Gastroesophageal sphincter (tissue), 4 donors: ENCODE measurements at places on chromosomes 4 and X. TPM values are rescaled to one million over a fixed set of nuclear protein-coding genes. Genes with fewer than 3 reads are reported as not detected.

SPACA5B gene
- not detected for total RNA-seq

MAGEE2 gene
- not detected for total RNA-seq

SPANXN4 gene
- not detected for total RNA-seq

COL4A5 gene
- 200 TPM for total RNA-seq

GPC3 gene
- total RNA-seq: 19.7 TPM

GRCh38 chr4:177116161-177116560 lies 193.5 kb upstream of the NEIL3 start:
- no peak for ATAC-seq

DNA sequence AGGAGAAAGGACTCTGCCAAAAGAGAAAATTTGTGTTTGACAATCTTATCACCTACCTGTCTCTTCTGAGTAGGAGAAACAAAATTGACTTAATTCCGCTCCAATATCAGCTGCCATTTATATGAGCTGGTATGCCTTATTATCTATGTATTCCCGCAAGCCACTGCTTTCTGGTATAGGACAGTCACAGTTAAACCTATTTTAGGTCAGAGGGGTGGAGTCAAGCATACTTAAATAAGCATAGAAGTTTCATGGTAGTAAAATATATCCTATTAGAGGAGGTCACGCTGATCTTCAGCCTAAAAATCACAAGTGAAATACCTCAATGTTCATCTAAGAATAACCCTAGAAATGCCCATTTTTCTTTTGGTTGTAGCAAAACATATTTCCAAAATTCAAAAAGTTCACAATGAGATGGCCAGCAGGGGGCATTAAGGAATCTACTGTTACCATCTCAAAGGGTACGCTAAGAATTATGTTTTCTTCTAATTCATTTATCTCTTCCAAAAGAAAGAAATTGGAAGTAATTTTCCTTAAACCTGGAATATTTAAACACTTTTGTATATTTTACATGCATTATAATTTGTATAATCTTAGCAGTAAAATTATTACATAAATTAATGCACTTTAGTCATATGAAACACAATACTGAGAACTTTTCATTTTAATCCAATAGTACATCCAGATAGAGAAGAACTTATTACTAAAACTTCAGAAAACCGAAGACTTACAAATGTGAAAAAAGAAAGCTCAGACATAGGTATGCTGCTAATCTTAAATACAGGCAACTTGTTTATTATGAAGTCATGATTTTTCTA lies 10.5 kb downstream of the PPAT start:
- no peak for ATAC-seq

- ATAC-seq: no peak
Measured at GRCh38 chrX:46602468-46603102, 29.0 kb downstream of the CHST7 start.

GRCh38 chr4:158801677-158802076 lies 32.9 kb downstream of the FNIP2 start:
- ATAC-seq: no peak

- ATAC-seq: peak; percentile 72
Measured at GRCh38 chr4:772118-772517, 53.8 kb downstream of the CPLX1 start.

DNA sequence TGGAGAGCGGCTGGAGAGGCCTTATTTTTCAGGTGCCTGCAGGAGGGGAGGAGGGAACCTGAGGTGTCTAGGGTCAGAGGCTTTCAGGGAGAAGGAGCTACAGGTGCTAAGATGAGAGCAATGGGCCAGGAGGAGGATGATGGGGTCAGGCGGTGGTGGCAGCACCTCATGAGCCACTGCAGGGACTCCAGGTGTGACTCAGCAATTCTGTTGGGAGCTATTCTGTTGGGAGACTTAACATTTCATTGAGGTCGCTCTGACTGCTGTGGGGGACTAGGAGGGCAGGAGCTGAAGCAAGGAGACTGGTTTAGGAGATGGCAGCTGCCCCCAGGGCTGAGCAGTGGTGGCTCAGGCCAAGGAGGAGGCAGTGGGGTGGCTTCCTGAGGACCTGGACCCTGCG lies 65.0 kb downstream of the CLDN34 start:
- ATAC-seq: no peak

DNA sequence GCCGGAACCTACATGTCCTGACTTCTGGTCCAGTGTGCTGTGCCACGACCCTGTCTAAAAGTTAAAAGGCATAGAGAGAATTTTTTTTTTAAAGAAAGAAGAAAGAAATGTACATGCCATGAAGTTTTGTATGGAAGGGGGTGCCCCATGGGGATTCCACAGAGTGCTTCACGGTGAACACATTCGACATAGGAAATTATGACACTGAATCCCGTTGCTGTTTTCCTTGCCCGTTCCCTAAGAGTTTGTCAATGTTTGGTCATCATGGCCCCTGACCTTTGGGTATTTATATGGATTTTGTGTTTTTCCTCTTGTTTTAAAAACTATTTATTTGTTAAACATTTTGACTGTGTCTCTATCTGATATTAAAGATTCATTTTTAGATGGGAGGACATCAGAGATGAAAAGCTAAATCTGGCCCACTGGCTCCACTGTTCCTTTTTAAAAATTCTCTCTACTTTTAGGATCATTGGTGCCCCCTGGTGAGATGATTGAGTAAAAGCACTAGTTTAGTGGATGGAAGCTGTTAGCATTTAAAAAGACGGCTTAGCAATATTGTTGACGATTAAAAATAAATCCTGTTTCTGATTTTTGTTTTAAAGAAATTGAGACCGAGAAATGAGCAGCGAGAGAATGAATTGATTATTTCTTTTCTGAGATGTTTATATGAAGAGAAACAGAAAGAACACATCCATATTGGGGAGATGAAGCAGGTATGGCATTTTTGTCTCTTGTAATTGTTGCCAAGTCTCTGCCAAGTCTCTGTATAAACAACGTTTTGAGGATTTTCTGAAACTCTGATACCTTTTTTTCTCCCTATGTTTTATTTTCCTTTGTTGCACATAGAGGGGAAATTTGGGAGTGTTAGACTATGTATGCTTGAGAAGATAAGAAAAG lies 75.0 kb downstream of the PTTG2 start:
- ATAC-seq: peak; percentile 43

DNA sequence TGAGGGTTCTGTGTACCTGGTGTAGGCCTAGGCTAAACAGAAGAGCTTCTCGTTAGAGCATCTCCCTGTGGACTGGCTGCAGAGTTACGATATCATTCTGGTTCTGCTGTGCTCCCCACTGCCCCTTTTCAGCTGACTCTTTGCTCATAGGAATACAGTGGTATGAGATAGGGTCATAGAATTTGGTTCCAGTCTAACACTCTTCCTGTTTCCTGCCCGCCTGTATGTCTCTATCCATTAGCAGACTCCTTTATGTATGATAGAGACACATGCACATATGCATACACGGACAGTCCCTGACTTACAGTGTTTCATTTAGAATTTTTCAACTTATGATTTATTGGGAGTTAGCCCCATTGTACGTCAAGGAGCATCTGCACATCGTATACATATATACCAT lies 15.3 kb downstream of the RNF4 start:
- ATAC-seq: no peak

- ATAC-seq: no peak
Measured at GRCh38 chr4:144357975-144358374, 217.5 kb upstream of the GYPA start.

DNA sequence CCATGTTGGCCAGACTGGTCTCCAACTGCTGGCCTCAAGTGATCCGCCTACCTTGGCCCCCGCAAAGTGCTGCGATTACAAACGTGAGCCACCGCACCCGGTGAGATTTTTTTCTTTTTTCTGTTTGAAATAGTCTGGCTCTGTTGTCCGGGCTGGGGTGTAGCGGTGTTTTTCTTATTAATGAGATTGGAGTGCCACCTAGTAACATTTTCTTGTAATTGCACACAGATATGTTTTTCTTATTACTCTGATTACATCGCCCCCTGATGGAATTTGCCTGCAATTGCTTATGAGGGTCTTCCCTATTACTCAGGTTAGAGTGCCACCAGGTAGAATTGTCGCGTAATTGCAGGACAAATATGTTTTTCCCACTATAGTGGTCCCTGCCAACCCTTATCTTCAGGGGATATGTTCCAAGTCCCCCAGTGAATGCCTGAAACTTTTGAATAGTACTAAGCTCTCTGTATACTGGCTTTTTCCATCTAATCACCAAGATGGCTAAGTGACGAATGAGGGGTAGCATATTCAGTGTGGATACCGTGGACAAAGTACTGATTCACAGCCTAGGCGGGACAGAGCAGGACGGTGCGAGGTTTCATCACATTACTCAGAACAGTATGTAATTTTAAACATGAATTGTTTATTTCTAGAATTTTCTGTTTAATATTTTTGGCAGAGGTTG lies 8.6 kb upstream of the PDHA1 start:
- no peak for ATAC-seq
